ENCODE measurements at places on chromosomes 2 and 18.

DNA sequence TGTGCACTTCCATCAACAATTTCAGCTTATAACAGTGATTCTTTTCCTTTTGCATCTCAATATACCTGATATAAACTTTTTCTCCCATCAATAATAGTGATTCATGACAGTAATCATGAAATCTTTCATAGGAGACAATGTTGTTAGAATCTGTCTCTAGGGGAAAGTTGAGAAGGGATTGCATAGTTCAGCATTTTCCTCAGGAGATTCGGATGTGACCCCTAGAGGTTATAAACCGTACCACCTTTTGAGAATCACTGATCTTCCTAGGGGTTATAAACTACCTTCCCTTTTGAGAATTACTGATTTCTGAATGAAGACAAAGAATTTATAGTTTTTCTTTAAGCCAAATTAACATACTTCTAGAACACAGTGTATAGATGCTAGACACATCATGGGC is 53.0 kb upstream of the GALNT3 start:
- no peak for DNase-seq

DNA sequence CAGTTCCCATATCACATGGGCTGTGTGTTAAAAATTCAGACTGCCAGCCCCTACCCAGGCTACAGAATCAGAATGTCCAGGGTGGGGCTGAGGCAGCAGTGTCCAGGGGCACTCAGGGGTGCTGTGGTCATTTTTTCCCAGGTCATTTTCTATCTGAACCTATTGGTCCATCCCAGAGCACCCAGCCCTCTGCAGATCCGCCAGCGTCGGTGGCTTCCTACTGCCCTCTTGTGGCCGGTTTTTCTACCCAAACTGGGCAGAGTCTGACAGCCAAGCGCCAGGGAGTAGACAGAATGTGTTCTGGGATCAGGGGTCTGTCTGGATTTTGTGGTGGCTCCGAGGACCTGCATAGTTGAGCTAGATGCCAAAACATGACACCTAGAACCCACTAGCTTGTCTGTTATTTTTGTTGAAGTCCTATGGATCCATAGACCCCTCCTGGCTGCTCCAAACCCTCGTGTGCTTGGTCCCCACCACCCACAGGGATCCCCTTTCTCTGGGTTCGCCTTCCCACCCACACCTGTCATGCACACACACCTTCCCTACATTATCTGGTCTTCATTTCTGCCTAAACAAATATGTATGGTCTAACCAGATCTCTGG is 34.1 kb upstream of the RMDN2 start:
- DNase-seq, result peak; percentile 82

DNA sequence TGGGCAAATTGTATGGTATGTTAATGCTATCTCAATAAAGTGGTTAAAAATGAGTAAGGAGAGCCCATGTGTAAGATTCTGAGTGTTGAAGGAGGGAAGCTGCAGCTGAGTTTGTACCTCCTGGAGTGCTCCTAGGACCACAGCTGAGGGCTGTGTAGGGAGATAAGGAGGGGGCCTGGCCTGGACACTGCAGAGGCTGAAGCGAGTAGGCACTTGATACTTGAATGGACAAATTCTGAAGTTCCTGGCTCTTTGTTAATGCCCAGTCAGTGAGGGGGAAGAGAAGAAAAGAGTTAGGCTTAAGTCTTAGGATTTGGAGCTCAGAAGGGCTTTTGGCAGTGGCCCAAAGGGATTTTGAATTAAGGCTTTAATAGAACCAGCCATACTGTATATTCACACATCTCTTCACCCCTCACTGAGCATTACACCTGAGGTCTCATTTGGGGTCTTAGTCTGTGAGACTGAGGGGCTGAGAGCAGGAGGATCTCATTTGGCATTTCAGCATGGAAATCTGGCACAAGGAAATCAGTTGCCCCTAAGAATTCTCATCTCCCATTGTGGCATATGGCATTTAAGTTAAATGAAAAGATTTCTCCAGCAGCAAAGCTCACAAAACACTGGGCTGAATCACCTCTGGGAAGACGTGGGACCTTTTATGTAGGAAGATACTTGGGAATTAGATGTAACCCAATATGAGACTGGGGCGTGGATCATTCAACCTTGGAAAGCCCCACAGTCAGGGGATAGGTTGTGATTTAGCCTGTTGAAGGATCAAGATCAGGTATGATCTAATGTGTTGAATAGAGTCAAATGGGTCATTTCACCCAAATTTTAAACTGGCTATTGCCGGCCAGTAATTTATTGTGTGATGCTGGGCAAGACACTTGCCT is 46.8 kb downstream of the LIPG start:
- no peak for DNase-seq

- DNase-seq, result no peak
These were observed 70.6 kb downstream of the MGAT5 start for GRCh38 chr2:134324430-134324829.

GRCh38 chr2:7767902-7768301 is 850.7 kb downstream of the RNF144A start:
- DNase-seq, result no peak

DNA sequence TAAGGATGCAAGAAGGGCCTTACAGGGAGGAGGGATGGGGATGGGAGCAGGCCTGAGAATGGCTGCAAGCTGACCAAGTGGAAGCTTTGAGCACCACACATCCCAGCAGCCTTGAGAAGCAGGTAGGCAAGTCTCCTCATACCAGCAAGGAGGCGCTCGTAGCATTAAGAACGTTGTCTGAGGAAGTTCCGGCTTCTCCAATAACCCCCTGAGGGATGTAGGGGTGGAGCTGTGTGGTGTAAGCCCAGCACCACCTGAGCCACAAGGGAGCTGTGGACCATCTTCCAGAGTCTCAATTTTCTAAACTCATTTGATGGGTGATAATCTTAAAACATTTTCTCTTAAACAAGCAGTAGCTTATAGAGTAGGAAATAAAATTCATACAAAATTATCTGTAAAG is 50.6 kb downstream of the ST3GAL5 start:
- DNase-seq, result no peak

DNA sequence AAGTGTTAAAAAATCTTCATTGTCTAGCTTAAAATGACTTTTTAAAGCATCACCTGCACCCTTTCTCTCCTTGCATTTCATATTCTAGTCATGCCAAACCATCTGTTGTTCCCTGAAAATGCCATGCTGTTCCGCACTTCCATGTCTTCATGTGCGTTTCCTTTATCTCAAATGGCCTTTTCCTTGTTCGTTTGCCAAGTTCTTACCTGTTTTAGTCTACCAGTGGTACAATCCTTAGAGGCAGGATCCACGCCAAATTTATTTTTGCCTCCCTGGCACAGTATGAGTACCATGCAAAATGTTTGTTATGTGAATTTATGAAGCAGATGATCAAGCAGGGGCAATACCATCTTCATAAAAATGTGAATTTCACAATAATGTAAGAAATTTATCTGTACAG is 37.0 kb downstream of the TMEFF2 start:
- no peak for DNase-seq

DNA sequence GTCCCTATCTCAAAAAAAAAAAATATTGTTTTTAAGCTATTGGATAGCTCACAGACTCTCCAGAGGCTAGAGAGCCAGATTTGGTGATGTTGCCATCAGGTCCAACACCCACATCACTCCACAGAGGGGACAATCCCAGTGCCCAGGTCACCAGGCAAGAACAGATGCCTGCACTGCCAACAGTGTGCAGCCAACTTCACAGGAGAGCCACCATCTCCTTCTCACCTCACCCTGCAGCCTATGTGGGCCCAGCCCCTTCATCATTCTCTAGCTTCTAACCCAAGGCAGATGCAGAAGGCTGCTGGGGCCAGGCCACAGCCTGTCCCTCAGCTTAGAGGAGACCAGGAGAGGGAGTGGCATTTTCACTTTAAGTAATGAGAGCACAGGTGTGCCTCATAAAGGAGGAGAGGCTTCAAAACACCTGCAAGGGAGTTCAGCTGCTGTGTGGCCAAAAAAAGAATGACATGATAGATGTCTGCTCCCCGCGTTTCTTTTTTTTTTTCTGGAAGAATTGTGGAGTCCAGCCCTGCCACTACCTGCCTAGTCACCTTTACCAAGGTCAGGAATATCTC is 98.0 kb upstream of the ZSWIM2 start:
- no peak for DNase-seq

DNA sequence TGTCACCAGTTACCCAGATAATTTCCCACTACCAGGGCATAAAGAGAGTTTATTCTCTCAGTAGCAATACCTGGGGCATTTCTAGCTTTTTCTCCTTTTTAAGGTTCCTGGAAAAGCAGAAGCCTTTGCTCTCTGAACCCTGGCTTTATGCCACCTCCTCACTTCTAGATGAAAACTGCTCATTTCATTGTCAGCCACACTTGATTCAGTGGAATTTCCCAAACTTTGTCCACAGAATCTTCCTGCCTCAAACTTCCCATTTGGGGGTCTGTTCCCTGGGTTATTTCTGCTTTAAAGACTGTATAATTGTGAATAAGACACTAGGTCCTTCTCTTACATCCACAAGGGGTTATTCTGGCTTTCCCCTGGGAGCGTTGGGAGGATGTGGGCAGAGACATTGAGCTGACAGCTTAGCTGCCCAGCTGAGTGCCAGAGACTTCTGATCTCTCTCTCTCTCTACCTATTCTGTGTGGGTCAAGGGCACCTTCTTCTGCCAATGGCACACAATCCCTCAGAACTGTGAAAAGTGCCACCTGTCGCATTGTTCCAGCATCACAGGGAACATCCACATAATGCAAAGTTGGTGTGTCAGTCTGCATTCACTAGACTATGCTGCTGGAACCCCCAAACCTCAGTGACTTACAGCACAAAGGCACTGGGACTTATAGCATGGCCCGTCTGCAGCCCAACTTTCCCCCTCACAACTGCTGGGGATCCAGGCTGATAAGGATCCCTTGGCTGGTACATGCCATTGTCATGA is 19.9 kb upstream of the NRP2 start:
- no peak for DNase-seq

- DNase-seq, result peak; percentile 38
These were observed 63.0 kb downstream of the MCFD2 start for GRCh38 chr2:46852598-46852997.

DNA sequence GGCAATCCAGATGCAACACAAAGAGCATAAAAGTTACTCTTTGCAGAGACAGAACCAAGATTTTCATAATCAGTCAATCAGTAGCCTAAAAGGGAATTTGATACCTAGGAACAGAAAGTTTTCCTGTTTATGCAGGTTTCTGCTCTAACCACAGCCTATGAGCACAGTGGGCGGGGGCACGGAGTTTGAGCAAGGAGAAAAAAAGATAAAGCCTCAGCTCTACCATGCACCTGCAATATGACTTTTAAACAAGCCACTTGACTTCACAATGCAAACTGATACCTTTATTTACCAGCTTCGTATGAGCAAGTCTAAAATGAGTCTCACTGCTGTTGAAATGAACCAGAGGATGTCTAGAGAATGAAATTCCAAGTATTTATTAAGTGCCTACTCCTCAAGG is 5.6 kb upstream of the LRATD1 start:
- DNase-seq, result no peak

DNA sequence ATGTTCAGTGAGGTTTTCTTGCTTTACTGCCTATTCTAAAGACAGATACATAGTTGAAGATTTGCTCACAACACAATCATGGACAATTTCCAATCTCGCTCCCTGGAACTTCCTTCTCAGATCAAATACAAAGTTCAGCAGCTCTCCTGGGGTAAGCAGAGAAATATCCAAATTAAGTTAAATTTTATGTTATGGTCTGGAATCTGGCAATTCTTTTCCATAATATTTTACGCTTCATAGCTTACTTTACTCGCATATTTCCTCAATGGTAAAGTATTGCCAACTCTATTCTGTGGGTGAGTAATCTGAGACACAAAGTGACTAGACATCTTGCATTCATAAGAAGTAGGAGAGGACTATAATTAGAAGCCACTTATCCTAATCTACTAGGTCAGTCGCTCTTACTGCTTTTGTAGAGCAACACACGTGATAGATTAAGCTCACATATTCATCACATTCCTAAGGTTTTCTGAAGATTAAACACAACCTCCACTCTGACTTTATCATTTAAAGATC is 529.4 kb downstream of the CCDC85A start:
- peak; percentile 79 for DNase-seq

DNA sequence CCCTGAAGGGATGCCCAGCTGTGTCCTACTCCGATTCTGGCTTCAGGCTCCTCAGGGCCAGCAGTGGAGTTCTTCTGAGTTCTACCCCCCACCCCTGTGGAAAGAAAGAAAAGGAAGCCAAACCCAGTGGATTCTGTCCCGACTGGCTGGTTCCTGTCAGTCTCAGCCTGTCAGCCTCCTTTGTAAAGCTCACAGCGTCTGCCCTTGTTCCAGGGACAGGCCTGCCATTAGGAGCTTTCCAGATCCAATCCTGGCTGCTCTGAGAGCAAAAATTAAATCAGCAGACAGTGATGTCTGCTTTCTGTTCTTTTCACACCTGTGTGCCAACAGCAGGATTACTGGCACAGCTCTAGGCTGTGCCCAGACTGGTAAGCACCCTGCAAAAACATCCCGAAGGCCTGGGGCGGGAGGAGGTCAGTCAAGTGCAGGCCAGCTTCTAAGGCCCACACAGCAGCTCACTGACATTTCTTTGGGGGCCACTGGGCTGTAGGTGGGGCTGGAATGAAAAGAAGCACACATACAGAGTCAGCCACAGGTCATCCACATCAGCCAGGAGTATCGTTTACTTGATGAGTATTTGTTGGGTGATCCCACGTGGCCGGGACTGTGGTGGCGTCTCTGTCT is 69.1 kb downstream of the EHD3 start:
- no peak for DNase-seq

- DNase-seq, result peak; percentile 10
These were observed 171.1 kb upstream of the NRP2 start for GRCh38 chr2:205511221-205511620.

DNA sequence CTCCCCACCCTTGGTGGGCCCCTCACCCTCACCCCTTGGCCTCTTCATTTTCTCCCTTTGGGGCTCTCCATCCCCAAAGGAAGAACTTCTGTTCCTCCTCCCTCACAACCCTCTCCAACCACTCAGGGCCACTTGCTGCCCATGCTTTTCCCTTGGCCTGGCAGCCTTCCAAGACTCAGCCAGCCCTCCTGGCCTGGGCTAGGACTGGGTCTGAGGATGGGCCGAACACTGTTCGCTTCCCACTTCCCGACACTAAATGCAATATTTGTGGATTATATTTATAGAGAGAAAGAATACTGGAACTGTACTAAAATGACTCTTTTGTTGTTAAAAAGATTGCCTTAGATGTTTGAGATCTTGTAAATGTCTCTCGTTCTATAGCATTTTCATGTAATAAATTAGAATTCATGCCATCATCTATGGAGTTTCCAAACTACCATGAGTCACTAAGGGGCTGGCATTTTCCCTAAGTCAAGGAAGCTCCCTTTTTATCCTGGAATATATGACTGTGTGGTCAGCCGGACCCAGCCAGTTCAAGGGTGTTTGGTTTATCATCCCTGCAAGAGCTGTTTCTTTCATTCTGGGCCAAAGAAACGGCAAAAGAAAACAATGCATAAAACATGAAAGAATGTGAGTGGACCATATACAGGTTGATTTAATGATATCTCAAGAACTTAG is 3.8 kb downstream of the CXCR2 start:
- DNase-seq, result peak; percentile 43

DNA sequence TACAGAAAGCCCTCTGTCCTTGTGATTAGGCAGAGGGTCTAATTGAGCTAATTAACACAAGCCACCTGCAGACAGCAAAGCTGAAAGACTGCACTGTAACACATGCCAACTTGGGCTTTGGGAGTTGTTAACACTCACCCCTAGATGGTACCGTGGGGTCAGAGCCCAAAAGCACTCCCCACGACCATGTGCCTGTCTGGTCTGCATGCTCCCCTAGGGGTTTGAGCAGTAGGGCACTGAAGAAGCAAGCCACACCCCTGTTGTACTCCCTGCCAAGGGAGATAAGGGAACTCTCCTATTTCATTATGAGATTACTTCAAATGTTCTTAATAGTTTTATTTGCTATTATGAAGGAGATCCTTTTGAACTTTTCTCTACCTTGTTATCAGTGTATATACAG is 560.1 kb upstream of the FSHR start:
- DNase-seq, result no peak

GRCh38 chr2:67641312-67642045 is 244.3 kb downstream of the ETAA1 start:
- DNase-seq, result no peak

Measured in GM23248 (cell line).